ENCODE measurements at places on chromosomes 2 and 18.
A peak's percentile ranks its signal among the peaks of the same experiment; 100 is the strongest.

- DNase-seq: no peak
These were observed 4.7 kb upstream of the KCNK3 start for GRCh38 chr2:26687801-26688200.

- no peak for DNase-seq
These were observed 12.7 kb upstream of the MAP3K2 start for GRCh38 chr2:127400533-127400896.

DNA sequence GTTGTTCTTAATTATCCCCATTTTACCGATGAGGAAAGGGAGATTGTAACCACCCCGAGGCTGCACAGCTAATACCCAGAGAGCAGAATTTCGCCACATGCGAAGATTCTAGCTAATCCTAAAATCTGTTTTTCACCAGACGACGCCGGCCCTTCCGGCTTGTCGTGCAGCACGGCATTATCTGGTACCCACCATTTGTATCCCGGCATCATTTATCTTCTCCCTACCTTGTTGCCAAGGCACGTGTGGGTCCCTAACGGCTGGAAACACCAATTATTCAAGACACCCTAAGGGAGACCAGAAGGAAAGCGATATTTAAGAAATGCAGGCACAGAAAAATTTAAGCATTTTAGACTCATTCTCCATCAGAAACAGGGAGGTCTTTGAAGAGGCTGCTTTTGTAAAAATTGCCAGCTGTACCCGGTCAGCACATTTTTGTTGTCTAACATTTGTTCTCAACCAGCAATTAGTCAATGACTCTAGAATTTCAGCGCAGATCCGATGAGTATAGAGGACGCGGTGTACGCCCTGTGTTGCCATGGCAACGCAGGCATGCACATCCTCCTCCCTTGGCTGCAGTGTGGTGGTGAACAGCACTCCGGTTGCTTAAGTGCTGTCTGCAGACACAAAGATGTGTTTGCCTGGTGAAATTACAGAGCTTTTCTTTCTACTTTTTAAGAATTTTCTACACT, 111.6 kb downstream of the AGAP1 start:
- DNase-seq: peak; percentile 94

- DNase-seq: no peak
These were observed 723.4 kb upstream of the PIK3C3 start for GRCh38 chr18:41231681-41232080.

GRCh38 chr2:163255086-163255485, 416.5 kb upstream of the KCNH7 start:
- no peak for DNase-seq

DNA sequence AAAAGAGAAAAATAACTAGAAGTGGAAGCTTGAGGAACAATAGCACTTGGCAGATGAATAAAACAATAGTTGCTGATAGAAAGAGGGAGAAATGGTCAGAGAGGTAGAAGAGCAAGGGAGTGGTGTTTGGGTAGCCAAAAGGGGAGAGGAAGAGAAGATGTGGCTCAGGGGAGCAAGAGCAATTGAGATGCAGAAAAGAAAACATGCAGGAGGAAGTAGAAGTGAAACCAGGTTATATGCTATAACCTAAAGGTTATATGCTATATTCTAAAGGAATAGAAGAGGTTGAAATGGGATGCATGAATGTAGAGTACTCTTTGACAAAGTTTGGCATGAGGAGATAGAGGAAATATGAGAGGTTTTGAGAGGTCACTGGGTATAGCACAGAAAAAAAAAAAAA, 759.5 kb downstream of the SATB2 start:
- no peak for DNase-seq

GRCh38 chr2:139296672-139297209, 516.6 kb upstream of the NXPH2 start:
- no peak for DNase-seq

DNA sequence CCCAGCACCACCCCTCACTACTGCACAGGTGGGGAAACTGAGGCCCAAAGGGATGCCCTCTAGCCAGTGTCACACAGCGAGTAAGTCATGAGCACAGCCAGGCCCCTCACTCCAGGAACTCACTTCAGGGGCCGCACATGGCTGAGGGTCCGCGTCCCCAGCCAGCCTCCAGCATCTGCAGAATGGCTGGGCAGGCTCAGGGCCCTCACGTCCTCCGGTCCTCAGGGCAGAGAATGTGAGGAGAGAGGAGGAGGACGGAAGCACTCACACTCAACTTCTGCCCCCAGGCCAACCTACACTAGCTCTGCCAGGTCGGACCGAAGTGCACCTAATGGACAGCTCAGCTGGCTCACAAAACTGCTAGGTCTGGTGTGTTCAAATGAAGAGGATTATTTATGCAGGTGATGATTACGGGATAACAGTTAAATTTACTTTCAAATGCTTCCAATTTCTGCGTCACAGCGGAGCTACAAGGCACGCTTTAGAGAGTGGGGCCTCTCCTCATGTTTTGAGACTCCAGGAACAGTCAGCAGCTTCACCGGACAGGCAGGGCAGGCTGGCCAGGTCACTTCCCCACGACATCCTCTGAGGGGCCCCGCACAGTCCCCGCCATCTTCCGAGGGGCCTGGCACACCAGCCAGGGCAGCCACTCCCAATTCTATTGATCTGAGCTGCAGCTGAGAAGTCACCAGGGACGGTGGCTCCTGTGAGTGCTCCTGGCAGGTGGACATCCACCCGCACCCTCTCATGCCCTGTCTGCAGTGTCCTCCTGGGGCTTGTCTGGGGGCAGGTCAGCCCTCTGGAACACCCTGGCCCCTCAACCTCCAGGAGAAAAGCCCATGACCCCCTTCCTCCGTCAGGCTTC, 26.5 kb downstream of the KIF1A start:
- DNase-seq: no peak

DNA sequence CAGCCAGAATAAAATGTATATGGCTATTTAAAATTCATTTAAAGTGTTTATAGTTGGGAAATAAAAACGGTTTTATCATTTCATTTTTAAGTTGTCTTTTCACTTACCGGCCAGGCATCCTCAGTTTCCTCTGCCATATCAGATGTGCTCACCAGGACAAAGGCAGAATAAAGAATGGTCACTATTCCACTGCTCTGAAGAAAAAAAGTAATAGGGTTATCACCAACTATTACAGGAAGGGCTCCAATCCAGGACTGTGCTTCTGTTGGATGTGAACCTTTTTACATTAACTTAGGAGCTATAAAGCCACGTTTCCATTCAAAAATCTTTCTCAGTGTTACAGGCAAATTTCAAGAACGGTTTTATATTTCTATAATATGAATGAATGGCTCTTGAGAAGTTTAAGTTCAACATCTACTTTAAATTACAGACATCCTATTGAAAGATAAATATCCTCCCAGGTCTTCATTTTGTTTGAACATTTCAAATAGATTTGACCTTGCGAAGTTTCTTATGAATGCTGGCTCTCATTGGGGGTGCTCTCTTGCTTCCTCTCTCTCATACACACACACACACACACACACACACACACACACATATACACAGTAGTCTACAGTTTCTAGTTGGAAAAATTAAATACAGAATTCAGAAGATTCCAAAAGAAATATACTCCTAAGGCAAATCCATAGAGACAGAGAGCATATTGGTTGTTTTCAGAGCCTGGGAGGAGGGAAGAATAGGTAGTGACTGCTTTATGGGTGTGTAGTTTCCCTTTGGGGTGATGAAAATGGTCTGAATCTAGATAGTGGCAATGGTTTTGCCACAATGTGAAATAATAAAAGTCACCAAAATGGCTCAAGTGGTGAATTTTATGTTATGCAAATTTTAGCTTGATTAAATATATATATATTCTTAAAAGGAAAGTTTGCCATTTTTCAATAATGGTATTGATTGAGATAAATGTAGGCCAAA, 2.9 kb upstream of the SLC40A1 start:
- no peak for DNase-seq

DNA sequence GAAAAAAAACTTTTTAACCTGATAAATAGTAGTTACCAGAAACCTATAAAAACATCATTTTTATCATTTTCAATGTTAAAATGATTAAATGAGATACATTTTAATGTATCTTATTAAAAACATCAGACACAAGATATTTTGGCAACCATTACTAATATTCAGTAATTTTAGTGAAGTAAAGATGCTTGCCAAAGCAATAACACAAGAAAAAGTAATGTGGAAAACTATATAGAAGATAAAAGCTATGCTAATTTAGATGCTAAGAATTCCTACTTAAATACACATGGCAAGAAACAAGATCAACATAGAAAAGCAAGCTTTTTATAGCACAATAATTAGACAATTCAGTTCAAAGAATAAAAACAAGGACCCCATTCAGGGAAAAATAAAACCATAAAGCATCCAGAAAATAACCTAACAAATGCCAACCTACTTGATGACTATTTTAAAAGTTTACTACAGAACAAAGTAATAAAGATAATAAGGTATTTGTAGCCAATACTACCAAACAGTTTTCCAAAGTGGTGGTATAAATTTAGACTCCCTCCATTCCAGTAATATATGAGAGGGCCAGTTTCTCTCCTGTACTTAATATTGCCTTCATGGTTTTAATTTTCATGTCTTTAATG, 489.5 kb downstream of the CDH2 start:
- DNase-seq: no peak

DNA sequence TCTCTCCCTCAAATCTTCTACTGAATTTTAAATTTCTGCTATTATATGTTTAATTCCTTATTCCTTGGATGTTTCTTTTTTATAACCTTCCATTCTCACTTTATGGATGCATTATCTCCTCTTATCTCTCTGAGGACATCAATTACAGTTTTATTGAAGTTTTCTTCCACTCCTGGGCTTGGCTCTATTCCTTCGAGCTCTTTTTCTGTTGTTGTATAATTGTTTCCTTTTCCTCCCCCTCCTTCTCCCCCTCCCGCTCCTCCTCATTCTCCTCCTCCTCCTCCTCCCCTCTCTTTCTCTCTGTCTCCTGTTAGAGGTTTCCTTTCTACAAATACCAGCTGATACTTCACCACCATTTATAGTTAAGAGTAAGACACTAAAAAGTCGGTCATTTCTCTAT, 209.8 kb downstream of the ZBTB7C start:
- DNase-seq: no peak

DNA sequence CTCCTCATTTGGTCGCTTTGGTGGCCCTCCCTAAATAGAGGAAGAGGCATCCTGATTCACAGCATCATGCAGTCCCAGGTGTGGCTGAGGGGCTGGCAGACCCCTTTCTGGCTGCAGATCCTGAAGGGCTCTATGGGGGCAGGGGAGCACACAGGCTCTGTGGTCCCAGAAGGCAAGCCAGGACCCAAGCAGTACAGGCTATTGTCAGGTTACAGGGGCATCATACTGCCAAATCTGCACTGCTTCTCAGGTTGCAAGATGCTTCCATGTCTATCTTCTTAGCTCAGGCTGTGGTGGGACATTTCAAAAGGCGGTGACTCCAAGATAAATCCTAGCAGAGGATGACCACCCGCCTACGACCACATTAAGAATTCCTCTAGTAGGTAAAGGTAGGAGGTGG, 54.3 kb downstream of the TTC32 start:
- DNase-seq: no peak

DNA sequence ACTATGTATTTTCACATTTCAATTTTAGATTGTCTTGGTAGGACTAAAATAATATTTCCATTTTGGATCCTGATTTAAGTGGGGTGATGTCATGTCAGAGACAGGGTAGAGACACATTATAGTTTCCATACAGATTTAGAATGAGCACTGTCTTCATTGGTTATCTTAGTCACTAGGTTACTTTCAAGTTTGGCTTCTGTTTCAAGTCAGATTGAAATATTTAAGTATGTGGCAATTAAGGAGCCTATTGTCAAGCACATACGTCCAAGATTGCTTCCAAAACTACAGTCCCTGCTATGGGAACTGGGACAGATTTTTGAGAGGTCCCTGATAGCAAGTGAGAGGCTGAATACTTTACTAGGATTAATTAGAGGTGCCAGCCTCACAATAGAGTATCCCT, 89.2 kb upstream of the FAM117B start:
- DNase-seq: no peak

All from astrocyte of the spinal cord (primary cell).